ENCODE measurements at places on chromosomes 7 and 10.
A peak's percentile ranks its signal among the peaks of the same experiment; 100 is the strongest.

- no peak for DNase-seq
Measured at GRCh38 chr10:67302701-67303100, 376.9 kb downstream of the LRRTM3 start.

DNA sequence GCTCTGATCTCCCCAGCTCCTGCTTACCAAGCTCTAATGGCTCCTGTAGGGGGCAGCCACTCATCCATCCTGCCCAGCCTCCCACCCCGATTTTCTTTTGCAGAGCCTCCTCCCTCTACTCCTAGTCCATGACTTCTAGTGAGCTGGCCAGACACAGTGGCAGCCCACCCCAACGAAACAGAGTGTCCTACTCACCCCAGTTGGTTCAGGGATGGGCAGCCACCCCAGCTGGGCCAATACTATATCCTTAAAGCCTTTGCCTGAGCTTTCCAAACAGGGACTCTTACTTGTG, 77.1 kb downstream of the GRID1 start:
- DNase-seq, result no peak

GRCh38 chr7:87528730-87529129, 53.2 kb upstream of the ABCB4 start:
- no peak for DNase-seq

- DNase-seq, result no peak
Measured at GRCh38 chr7:106312099-106312871, 27.5 kb upstream of the NAMPT start.

DNA sequence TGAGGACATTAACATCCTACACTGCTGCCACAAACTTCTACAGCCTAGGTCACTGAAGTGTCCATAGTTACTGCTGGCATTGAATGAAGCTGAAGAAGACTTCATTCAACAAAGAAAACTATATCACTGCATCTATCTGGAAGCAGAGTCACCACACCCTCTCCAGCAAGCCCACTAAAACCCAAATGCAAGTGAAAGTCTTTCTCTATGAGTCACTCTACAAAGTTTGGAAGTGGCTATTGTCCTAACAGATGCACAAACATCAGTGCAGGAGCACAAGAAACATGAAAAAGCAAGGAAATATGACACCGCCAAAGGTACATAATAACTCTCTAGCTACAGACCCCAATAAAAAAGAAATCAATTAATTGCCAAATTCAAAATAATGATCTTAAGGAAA, 43.5 kb upstream of the CAMK2B start:
- no peak for DNase-seq

DNA sequence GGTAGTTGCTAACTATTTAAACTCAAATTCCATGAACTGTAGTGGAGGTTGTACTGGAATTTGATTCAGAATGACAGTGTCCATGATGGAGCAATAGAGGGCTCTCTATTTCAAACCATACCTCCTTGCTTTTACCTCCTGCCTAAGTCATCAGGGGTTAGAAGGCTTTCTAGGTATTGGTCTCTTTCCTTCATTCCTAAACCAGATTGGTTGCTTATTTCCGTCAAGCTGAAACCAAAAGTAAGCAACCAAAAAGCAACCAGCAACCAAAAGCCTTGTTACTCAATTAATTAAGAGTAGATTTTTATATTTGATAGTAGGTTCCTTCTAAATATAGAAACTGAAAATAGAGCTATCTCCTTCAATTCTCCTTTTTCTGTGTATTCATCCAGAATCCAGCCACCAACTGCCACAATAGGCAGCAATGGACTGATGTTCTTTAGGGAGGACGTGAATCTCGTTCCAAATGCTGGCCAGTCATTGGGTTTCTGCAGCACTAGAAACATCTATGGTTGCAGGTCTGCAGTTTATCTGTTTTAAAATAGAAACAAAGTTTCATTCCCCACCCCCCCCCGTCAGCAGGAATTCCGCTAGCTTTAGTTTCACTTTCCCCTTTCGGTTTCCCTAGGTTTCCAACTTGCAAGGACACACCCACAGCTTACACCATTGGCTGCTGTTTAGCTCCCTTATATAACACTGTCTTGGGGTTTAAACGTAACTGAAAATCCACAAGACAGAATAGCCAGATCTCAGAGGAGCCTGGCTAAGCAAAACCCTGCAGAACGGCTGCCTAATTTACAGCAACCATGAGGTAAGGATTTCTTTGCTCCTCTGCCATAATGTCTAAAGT, at the start of gene IFIT1:
Gene IFIT1 (plus strand): TSS at position 717 of the 850 bp plus-strand sequence. CDS start 90 bp downstream, at position 807.
- peak; percentile 95 for DNase-seq

GRCh38 chr7:83732305-83732704, 83.4 kb upstream of the SEMA3E start:
- DNase-seq, result no peak
